ENCODE measurements at places on chromosomes 4 and X.

- DNase-seq, result no peak
Observed at GRCh38 chr4:57329279-57329678, 219.1 kb upstream of the IGFBP7 start.

- DNase-seq, result no peak
Observed at GRCh38 chrX:132486599-132487178, 2.1 kb downstream of the MBNL3 start.

DNA sequence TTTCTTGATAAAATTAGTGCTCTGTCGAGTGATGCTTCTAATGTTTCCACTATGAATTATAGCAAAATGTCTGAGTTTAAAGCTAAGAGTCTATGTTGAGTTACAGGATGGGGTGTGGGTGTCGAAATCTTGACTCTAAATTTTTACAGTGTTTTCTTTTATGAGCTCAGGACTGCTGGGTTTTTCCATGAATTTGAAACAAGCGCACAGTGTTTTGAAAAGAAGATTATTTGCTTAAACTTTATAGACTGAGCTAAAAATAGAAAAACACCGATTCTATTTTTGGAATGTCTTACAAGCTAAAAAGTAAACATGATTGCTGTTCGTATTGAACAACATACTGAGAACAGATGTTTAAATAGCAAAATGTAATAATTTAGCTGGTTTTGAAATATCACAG, 7.5 kb downstream of the PTTG2 start:
- no peak for DNase-seq

GRCh38 chr4:158597879-158598596, 73.6 kb downstream of the C4orf46 start:
- no peak for DNase-seq

GRCh38 chrX:53251307-53251706, 26.3 kb upstream of the KDM5C start:
- no peak for DNase-seq

- no peak for DNase-seq
Observed at GRCh38 chr4:172379834-172380233, 566.6 kb downstream of the GALNTL6 start.

- DNase-seq, result no peak
Observed at GRCh38 chr4:73732759-73733431, 7.5 kb upstream of the CXCL8 start.

DNA sequence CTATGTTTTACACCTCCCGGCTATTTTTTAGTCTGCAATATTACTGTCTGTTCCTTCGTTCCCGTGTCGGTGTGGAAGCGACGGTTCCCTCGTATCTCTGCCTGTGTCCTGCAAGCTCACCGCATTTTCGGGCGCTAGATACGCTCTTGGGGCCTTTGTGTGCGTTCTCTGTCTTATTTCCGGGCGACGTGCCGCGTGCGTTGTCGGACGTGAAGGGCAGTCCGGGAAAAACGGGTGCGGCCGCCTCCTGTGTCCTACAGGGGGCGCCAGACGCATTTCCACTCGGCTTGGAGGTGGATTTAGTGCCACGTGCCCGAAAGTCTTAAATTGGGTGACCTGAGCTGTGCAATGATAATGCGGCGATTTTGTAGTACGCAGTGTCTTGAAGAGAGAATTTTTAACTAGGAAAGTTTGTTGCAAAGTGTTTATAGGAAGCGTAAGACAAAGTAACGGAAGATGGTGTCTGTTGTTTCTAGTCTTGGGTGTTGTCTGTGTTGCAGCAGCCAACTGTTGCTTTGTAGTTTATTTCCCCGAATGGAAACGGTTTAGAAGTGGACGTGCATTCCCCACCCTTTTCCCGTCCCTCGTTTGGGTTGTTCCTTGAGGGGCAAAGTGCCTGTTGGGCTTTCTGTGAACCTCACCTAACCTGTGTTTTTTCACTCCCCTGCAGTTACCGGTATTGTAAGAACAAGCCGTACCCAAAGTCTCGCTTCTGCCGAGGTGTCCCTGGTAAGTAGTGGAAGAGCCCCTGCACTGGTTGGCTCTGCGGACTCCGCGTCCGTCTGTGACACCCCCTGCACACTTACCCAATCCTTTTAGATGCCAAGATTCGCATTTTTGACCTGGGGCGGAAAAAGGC, 720 bp downstream of the RPL10 start:
- DNase-seq, result no peak
